ENCODE measurements at places on chromosomes 5 and 9.

DNA sequence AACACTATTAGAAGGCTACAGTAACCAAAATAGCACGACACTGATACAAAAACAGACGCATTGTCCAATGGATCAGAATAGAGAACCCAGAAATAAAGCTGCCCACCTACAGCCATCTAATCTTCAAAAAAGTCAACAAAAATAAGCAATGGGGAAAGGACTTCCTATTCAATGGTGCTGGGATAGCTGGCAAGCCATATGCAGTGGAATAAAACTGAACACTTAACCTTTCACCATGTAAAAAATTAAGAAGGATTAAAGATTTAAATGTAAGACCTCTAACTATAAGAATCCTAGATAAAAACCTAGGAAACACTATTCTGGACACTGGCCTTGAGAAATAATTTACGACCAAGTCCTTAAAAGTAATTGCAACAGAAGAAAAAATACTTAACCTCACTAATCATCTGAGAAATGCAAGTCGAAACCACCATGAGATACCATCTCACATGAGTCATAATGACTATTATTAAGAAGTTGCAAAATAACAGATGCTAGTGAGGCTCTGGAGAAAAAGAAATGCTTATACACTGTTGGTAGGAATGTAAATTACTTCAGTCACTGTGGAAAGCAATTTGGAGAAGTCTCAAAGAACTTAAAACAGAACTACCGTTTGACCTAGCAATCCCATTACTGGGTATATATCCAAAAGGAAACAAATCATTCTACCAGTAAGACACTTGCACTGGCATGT lies 203.3 kb upstream of the CDH9 start:
- no peak for DNase-seq

DNA sequence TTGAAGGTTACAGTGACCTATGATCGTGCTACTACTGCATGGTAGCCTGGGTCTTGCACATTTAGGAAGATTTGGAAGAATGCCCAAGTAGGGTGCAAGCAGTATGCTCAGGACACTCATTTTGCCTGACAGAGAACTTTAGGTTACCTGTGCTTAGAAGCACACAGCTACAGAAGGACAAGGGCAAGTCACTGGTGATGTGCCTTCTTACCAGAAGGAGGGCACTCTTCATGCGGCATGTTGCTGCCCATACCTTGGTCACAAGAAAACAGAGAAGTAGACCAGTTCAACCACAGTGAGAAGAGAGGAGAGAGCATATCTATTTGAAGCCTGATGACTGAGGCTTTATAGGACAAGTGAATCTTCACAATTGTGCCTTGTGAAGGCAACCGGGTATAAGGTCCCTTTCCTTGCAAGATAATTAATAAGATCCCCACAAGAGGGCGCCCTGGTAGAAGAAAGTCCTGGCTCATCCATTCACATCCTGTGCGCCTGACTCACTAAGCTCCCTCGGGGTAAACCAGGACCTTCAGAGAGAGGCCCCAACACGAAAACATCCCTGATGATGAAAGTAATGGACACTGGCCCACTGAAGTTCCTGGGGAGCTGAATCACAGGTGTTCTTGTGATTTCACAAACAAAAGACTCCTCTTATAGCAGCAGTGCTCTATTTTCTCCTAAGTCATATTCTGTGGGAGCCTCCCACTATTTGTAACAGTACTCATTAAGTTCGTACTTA lies 38.1 kb upstream of the STARD4 start:
- peak; percentile 75 for DNase-seq

GRCh38 chr5:148514344-148514743 lies 130.6 kb downstream of the FBXO38 start:
- no peak for DNase-seq

DNA sequence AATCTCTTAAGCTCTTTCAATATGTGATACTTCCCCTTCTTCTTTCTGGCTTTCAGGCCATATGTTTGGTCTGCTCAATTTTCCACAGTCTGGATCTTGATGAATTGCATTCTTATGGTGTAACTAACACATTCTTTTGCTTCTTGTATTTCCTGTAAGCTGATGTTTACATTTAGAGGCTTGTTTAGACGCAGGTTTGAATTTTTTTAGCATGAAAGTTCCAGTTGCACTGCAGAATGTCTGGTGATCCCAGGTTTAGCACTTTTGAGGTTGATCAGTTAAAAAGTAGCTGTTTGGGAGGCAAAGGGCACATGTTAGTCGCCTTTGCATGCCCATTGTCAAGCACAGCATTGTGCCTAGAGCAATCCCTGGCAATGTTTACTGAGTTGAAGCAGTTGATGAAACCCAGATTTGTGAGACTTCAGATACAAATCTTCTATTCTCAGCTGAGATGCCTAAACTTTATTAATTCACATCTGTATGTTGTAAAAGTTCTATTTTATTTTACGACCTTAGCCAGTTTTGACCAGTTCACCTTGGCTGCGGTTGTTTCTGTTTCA lies 59.6 kb upstream of the SPATA31C2 start:
- no peak for DNase-seq

GRCh38 chr9:9033022-9033421 lies 1233.4 kb upstream of the DMAC1 start:
- DNase-seq, result no peak

GRCh38 chr5:68533571-68534084 lies 318.1 kb downstream of the PIK3R1 start:
- DNase-seq, result no peak

- no peak for DNase-seq
Measured at GRCh38 chr5:144944936-144945335, 774.3 kb downstream of the KCTD16 start.

DNA sequence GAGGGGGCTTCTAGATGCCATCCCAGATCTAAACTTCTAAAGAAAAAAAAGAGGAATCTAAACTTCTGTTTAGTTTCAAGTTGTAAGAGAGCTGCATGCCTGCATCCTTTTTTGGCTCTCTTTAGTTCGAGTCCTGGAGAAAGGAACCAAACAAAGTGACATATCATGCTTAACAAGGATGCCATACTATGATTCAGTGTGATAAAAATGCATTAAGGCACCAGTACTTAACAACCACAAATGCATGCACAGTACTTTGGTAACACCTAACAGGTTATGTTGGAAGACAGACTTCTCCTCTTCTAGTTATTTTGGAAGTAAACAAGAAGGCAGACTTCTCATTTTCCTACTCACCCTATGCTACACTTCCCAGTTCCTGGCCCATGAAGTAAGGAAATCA lies 27.3 kb downstream of the NME5 start:
- DNase-seq, result no peak

DNA sequence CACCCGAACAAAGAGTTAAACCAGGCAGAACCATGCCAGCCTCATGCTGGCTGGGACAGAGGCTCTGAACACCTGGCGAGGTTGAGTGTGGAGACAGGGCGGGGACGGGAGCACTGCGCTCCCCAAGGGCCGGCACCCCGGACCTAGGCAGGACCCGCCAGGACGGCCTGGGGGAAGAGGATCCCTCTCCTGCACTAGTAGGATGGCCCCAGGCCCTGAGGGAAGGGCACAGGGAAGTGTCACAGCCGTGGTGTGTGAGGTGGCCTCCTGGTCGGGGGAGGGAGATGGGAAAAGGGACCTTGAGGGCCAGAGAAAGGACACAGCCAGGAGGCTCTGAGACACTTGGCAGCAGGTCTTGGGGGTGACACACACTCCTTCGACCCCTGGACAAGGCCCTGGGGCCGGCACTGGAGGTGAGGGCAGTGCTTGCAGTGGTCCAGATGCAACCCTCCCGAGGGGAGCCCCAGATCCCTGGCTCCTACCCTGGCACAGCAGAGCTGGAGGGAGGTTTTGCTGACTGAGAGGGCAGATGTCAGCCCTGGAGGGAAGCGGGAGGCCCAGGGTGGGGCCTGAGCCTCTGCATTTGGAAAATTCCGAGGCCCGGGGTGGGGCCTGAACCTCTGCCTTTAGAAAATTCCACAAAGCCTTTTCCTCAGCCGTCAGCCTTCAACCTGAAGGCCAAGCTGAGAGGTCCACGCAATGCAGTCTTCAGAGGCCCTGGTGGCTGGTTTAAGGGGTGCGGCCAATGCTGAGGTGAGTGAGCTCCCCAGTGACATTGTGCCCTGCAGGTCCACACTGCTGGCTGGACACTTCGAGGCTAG lies 24.8 kb upstream of the TERT start:
- peak; percentile 63 for DNase-seq
